ENCODE measurements at places on chromosomes 3 and 15.
A peak's percentile ranks its signal among the peaks of the same experiment; 100 is the strongest.

GRCh38 chr3:58334506-58334884, 1.8 kb downstream of the PXK start:
- no peak for DNase-seq

DNA sequence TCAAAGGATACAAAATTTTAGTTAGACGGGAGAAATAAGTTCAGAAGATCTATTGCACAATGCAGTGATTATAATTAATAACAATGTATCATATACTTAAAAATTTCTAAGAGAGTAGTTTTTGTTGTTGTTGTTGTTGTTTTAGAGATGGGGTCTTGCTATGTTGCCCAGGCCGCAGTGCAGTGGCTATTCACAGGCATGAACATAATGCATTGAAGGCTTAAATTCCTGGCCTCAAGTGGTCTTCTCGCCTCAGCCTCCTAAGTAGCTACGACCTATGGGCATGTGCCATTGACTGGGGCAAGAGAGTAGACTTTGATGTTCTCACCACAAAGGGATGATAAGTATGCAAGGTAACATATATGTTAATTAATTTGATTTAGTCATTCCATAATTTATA, 7.5 kb downstream of the STRIT1 start:
- DNase-seq = no peak

DNA sequence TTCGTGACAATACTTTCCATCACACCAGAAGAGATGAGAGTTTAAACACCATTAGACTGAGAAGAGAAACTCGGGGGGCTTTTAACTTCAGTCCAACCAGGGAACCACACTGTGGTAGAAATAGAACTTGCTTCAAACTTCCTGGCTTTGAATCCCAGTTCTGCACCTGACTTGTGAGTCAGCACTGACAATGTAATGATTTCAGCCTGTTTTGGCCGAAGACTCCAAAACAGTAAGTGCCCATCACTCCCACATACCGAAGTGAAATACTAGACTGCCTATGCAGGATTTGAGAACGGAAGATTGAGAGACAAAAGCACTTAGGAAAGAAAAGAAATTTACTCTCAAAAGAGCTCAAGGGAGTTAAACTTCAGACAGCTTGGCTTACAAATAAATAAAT, 27.0 kb downstream of the C2CD4B start:
- no peak for DNase-seq

DNA sequence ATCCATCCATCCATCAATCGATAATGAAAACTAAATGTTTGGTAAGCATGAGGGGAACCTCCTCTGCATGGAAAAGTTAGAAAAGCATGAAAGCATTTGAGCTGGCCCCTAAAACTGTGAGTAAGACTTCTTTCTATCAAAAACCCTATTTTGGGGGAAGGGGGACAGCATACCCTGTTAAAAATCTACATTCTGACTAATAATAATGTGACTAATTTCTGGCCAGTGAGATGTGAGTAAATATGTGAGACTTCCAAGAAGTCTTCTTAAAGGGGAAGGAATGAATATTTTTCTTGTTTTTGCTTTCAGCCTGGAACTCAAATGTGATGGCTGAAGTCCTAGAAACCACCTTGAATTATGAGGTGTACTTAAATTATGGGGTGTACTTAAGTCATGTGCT, 54.9 kb downstream of the C3orf85 start:
- no peak for DNase-seq

GRCh38 chr15:96321639-96322535, 8.6 kb upstream of the NR2F2 start:
- DNase-seq = no peak

- DNase-seq = no peak
Observed at GRCh38 chr15:38053776-38054175, 119.3 kb downstream of the TMCO5A start.

- no peak for DNase-seq
Observed at GRCh38 chr3:56157693-56158362, 310.4 kb downstream of the ERC2 start.

DNA sequence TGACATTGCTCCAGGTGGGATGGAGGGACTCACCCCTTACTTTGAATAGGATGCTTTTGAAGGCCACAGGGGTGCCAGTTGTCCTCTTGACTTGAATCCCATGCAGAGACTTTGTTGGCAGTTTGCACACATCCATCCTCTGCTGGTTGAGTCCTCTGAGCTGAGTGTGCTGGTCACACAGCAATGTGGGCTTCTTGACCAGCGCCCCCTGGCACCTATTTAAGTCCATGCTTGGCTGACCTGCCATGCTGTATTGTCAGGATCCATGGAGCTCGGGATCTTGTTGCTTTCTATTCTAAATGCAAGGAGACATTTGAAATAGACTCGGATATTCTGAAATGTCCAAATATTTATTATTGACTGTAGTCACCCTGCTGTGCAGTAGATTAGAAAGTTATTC, 19.8 kb downstream of the RAB7A start:
- DNase-seq = no peak

GRCh38 chr15:20659265-20659664, 117.7 kb upstream of the GOLGA6L6 start:
- no peak for DNase-seq

DNA sequence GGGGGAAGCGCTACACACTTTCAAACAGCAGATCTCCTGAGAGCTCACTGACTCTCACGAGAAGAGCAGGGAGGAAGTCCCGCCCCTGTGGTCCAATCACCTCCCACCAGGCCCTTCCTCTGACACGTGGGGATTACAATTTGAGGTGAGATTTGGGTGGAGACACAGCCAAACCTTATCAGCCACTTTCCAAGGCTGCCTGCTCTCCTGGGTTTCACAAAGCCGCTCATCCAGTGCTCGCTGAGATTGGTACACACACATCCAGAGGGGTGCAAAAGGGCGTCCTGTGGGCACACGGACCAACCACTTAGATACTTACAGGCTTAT, 23.1 kb downstream of the XXYLT1 start:
- no peak for DNase-seq

DNA sequence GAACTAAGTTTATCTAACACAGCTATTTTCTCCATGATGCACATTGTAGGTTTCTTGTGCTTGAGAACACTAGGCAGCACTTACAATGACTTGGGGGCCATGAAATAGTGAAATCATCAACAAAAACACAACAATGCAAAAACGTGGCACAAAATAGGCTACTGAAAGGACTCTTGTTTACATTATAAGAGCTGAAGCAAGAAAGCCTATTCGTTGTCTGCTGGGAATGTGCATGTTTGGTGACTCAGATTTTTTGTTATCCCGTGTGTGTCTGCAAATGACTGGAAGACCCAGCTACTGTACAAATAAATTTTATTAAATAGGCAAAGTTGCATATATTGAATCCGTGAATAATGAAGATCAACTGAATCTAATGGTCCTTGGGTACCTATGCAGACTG, 85.0 kb downstream of the TCF12 start:
- no peak for DNase-seq

GRCh38 chr3:184696697-184697096, 15.2 kb downstream of the MAGEF1 start:
- no peak for DNase-seq

- DNase-seq = no peak
Observed at GRCh38 chr3:133121450-133121849, 83.3 kb downstream of the TMEM108 start.

- DNase-seq = no peak
Observed at GRCh38 chr15:57730876-57731275, 24.4 kb downstream of the POLR2M start.

GRCh38 chr15:74893627-74894026, 3.8 kb downstream of the MPI start:
- DNase-seq = peak; percentile 33

DNA sequence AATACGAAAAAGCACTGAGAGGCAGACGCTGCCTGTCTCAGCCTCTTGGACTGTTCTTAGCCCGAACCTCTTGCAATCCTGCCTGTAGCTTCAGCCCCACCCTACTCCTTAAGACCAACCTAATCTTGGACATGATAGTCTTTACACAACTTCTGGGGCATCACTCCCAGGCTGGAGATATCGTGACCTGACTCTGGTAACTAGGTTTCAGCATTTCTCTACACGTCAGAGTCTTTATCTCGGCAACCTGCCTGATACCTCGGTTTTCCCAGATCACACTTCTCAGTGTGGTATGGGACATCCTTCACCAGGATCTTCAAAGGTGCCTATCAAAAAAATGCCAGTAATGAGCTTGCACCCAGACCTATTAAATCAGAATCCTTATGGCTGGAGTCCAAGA, 590.2 kb upstream of the KCNMB2 start:
- no peak for DNase-seq

DNA sequence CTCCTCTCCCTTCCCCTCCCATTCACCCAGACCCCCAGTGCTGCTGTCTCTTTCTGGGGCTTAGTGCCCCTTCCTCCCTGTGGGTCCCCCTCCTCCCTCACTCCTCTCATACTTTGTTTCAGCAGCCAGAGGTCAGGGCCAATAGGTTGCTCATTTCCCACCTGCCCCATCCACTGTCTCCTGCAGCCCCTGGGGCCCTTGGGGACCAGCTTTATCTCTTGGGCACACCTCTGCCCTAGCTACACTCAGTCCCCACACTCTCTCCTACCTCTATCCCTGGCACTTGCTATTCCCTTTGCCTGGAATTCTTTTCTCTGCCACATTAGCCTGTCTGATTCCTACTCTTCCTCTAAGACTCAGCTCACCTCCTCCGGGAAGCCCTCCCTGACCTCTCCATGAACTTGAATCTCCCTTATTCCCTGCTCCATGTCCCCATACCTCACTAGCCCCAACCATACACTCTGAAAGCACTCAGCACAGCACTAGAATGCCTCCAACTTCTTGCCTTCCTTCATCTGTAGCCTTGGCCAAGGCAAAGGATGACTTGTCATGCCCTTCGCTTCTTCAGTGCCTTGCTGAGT, 14.6 kb downstream of the ANPEP start:
- no peak for DNase-seq

- DNase-seq = no peak
Observed at GRCh38 chr15:68061171-68061570, 7.1 kb downstream of the PIAS1 start.

- no peak for DNase-seq
Observed at GRCh38 chr15:85889956-85890619, 95.4 kb upstream of the KLHL25 start.

GRCh38 chr3:111197485-111197884, 125.9 kb downstream of the NECTIN3 start:
- no peak for DNase-seq

GRCh38 chr3:38826001-38826400, 10.0 kb upstream of the SCN10A start:
- no peak for DNase-seq

DNA sequence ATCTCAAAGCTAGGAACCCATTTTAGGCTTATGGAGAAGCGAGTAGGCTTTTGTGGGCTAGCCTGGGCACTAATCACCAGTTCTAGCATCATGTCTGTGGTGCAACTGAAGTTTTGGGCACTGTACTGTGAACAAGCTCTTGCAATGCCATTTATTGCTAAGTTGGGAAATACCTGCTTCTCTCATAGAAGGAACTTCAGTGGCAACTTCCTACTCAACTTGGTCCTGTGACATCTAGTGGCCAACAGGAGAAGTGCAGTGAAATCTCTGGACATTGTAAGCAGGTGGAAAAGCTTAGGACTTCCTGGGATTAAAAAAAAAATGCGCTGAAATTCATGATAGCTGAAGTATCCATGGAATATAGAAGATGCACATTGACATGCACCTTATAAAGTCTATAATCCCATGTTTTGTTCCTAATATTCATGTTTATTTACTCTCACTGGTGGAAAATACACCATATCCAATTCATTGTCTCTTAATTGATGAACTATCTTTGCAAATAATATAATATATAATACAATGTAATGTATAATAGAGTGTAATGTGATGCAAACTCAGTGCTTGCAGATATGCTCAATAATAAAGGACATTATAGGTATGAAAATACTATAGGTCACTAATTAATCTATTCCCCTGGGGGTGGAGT, 6.5 kb upstream of the ALDH1A3 start:
- DNase-seq = peak; percentile 41

- no peak for DNase-seq
Observed at GRCh38 chr15:69272891-69273290, 25.8 kb upstream of the PAQR5 start.

- DNase-seq = no peak
Observed at GRCh38 chr3:175091426-175092114, 232.4 kb downstream of the NAALADL2 start.

DNA sequence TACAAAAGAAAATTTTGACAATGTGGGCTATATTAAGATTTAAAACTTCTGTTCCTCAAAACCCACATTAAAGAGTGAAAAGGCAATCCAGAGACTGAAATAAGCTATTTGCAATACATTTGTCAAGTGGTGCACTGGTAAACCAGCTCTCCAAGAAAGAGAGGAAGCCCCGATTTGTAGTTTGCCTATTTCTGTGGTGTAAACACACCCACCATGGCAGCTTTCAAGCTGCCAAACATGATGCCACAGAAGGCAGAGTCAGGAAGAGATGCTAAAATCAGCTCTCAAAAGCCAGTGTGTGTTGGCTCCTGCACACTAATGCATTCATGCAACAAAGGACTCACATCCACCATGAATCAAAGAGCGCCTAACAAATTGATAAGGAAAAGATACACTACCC, 17.5 kb downstream of the RFTN1 start:
- DNase-seq = no peak

DNA sequence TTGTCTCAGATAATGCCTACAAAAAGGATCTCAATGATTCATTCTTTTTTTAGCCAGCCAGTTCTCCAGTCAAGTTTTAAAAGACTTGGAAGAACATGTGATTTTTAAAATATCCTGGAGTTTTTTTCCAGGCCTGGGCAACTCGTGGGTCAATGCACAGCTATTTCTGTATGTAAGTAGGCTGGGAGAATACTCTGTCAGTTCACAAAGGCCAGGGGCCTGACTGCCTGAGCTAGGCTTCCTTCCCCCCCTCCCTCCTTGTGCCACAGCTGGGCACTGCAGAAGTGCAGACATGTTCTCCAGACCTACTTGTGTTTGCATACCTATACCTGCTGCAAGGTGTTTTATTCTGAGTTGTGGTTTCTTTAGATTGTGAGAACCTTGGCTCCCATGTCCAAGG, 43.7 kb downstream of the CTDSPL start:
- no peak for DNase-seq

DNA sequence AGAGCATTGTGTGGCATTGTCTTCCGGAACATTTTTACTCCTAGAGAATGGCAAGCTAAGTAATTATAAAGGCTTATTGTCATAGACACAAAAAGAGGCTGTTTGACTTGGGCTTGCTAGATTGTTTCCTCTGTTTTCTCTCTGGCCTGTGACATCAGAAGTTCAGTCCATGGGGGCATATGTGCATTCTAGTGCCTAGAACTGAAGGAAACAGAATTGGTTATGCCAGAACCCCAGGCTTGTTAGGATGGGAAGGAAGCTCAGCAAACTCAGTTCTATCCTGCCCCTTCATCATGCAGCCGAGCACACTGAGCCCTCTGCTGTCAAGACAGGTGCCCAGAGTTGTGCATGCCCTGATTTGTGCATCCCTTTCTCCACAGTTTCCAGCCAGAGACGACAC, 131.3 kb downstream of the PDE8A start:
- no peak for DNase-seq
